Testis (tissue), 5 donors: ENCODE measurements at places on chromosomes 6 and 20.
A peak's percentile ranks its signal among the peaks of the same experiment; 100 is the strongest.

- no peak for DNase-seq
- H3K36me3 ChIP-seq, result no peaks in the 10 kb centered on the region
Observed at GRCh38 chr6:140817176-140817575, 1315.5 kb upstream of the GJE1 start.

DNA sequence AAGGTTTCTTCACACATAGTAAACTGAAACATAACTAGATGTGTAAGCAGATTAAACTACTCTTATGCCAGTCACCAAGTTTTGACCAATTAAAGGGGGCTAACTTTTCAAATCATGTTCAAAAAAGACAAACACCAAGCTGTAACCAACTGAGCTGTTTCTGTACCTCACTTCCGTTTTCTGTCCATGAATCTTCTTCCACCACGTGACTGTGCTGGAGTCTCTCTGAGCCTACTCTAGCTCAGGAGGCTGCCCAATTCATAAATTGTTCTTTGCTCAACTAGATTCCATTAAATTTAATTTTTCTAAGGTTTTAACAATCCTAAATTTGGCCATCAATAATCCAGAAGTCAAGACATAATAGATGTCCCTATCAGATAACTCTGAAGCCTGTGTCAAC is 229.4 kb downstream of the FNDC1 start:
- no peaks in the 10 kb centered on the region for H3K4me1 ChIP-seq
- no peak for DNase-seq
- no peaks in the 10 kb centered on the region for H3K27me3 ChIP-seq

DNA sequence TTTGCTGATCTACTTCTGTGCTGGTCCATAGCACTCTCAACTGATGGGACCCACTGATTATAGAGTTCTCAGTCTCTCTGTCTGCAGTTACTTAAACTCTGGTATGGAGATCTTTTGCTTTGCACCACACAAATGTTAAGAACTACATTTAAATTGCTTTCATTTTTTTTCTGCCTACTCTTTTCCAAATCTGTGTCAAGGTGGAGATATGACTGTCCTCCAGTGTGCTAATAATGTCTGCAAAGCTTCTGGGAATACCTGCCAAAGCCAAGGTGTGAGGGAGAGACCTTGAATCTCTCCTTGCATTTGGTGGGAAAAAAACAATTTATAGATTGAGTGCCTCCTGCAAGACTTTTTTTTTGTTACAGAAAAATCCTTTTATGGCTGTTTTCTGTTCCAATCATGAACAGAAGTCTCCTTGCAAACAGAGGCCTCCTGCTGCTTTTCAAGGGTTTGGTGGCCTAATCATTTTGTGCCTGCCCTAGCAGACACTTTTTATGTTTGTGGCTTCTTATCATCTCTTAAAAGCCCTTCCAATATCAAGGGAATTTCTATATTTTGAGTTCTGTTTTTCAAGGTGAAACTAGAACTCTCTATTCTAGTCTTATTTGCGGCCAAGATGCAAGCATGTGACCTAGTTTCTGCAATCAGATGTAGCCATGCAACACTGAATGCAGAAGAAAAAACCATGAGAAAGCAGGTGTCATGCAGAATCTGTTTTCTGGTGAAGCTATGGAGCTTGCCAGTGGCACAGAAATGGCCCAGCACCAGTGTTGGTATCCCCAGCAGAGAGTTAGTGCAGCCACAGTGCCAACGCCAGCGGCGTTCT is 23.2 kb upstream of the AKIRIN2 start:
- H3K4me3 ChIP-seq, result no peak overlapping the region
- H3K27me3 ChIP-seq, result no peaks in the 10 kb centered on the region
- peak overlapping the region; percentile 36 for H3K27ac ChIP-seq
- H3K4me1 ChIP-seq, result peaks cover 15% of the 10 kb centered on the region

DNA sequence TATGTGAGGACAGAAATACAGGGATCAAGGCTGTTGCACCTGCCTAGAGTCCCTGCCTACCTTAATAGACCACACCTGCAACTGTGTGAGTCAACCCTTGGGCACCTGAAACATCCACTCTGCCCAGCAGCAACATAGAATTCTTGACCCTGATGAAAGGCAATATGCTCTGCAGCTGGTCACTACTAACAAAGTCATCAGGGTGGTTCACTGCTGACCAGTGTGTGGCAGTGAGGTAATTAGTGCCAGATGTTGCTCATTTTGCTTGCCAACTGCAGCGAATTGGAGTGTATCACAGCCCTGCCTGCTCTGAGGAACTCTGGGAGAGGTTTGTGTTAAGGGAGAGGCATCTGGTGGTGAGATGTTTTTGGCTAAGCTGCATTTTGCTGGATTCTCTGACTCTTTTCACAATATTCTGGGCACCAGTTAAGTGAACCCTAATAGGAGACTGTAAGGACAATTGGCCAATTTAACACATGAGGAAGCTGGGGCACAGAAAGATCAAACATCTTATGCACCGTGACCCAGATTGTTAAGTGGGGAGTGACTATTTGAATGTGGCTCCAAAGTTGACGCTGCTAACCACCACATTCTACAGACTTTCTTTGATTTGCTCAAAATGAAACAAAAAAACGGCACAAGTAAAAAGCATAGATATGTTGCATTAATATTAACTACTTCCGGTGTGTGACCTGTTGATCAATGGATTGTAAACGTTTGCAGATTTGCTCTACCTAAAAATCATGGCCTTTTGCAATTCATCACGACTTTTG is 61.9 kb upstream of the OPRM1 start:
- H3K27me3 ChIP-seq, result no peaks in the 10 kb centered on the region
- no peak overlapping the region for H3K4me3 ChIP-seq
- H3K4me1 ChIP-seq, result no peaks in the 10 kb centered on the region
- no peak overlapping the region for H3K27ac ChIP-seq

DNA sequence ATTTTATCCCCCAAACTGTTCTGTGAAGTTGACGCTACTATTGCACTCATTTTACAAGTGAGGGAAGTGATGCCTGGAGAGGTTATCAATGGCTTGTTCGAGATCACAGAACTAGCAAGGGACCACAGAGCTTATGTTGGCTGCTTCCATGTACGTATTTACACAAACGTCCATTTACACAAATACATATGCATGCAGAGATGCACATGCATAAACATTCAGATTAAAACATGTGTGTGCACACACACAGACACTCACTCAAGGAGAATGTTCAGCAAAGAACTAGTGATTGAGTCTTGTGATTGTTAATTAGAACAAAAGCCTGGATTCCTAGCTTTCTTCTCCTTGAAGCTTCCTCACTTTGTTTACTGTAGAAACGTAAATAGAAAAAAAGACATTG is 321.5 kb upstream of the CHD6 start:
- no peak overlapping the region for H3K27ac ChIP-seq
- DNase-seq, result no peak
- peaks cover 4% of the 10 kb centered on the region for H3K4me1 ChIP-seq
- H3K36me3 ChIP-seq, result no peaks in the 10 kb centered on the region

- H3K4me1 ChIP-seq, result no peaks in the 10 kb centered on the region
- no peaks in the 10 kb centered on the region for H3K36me3 ChIP-seq
- no peaks in the 10 kb centered on the region for H3K27me3 ChIP-seq
- H3K4me3 ChIP-seq, result no peak overlapping the region
- H3K27ac ChIP-seq, result no peak overlapping the region
Observed at GRCh38 chr6:106804346-106805335, 169.9 kb downstream of the CD24 start.

DNA sequence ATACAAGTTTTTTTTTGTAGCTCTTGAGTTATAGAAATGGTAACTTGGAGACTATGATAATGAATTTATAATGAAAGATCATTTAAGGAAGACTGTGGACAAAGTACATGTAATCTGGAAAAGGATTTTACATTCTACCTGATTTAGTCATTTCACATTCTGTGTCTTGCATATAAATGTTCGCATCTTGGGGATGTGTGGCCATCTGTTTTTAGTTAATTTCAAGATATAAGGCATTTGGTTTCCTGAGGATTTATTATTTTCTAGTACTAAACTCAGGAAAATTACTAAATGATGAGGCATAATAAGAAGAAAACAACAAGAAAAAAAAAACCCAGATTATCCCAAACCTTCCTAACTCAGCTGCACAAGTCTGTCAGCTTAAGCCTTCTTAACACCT is 112.7 kb upstream of the PRL start:
- no peak for DNase-seq
- H3K4me3 ChIP-seq, result no peak overlapping the region
- no peaks in the 10 kb centered on the region for H3K4me1 ChIP-seq
- H3K36me3 ChIP-seq, result no peaks in the 10 kb centered on the region
